Activated CD4-positive, CD25-positive, alpha-beta regulatory T cell treated with anti-CD3 and anti-CD28 coated beads, Interleukin-2, amount 50 U/mL, for 72 hours (primary cell): ENCODE measurements at places on chromosomes 6 and 20.
A peak's percentile ranks its signal among the peaks of the same experiment; 100 is the strongest.

DNA sequence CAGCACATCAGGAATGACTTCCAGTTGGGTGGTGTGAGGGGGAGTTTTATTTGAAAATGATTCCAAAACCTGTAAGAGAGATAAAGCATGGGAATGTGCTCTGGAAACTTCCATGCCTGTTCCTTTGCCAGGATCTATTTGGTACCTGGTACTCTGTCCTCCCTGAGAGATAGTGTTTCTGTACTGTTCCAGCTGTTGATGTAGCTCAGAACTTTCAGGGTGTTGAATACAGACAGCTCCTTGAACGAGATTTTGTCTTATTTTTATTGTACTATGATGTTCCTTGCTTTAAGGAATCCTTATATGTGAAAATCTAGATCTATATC, 148.7 kb upstream of the RIPOR2 start:
- DNase-seq, result no peak

DNA sequence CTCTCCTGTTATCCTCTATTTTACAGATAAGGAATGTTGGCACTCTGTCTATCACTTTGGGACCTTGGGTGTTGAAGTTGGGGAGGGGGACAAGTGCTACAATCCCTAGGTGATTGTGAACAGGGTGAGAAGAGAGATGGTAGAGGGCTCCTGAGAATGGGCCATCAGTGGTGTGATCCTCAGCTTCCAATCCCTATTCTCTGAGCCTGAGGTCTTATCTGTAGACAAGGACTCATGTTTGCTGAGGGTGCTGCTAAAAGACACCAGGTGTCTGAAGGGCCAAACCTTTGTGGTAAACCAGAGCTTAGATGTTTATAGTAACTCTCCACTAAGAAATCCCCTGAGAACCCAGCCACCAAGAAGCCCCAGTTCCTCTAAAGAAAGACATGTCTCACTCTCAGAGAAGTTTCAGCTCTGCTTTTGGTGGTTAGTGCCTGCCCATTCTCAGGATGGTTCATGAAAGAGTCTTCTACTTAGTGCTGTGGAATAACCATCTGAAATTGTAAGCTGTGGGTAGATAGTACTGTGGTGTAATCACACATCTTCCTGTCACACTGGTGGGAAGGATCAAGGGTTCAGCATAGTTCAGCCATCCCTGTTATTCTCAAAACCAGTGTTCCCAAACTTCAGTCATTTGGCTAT, 58.2 kb upstream of the IL20RA start:
- no peak for DNase-seq

- DNase-seq, result no peak
Observed at GRCh38 chr6:42251911-42252637, 34.4 kb upstream of the MRPS10 start.

DNA sequence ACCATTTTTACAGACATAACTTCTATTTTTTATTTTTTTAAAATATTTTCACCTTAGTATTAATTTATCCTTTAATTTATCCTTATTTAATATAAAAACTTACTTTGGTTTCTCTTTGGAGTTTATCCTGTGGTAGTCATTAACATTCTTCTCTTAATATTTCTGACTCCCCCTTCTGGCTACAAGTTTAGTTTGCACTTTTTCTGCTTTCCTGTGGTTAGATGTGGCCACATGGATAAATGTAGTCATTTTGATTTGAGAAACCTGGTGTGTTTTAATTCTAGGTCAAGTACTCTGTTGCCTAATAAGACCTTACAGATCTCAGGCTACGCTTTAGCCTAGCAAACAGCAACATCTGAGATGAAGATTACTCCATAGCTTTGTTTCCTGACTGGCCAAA, 1187.5 kb downstream of the HACE1 start:
- DNase-seq, result no peak

- DNase-seq, result no peak
Observed at GRCh38 chr20:49832632-49833327, 20.2 kb downstream of the SLC9A8 start.

DNA sequence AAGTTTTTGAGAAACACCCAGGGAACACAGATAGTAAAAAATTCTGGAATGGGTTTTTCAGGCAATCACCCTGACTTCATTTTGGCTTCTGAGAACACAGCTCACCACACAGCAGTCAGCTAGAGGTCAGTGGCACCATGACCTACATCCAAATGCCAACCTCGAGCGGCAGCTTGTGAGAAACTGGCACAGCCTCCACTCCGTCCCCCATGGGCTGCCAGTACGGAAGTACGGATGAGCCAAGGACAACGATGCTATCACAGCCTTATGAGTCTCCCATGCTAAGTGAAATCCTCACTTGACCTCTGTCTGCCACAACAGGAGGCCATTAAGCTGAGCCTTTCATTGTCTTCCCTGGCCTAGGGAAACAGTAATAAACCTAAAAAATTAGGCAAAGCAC, 32.0 kb downstream of the KIF16B start:
- no peak for DNase-seq

DNA sequence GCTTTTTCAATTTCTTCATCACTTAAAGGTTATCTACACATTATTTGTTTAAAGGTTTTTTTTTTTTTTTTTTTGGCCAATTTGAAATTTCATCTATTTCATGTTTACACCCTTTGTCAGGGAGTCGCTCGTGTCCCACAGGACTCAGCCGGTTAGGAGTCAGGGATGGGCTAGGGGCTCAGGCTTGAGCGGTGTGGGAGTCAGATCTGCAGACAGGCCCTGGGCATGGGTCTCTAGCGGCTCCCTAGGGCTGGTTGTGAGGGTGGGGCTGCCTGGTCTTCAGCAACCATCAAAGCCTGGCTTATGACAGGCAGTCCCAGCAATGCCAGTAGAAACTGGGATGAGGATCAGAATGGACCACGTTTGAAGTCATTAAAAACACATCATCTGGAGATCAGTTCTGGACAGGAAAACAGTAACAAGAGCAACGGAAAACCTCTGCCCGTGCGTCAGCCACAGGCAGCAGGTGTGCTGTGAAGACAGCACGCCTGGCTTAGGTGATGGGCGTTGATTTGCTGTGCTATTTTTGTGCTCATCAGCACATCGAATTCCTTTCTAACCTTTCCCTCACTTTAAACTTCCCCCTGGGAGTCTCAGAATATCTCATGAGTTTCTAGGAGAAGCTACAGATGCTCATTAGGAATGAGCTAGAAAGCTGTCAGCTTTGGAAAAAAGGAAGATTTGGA, 91.3 kb upstream of the MPC1 start:
- no peak for DNase-seq

DNA sequence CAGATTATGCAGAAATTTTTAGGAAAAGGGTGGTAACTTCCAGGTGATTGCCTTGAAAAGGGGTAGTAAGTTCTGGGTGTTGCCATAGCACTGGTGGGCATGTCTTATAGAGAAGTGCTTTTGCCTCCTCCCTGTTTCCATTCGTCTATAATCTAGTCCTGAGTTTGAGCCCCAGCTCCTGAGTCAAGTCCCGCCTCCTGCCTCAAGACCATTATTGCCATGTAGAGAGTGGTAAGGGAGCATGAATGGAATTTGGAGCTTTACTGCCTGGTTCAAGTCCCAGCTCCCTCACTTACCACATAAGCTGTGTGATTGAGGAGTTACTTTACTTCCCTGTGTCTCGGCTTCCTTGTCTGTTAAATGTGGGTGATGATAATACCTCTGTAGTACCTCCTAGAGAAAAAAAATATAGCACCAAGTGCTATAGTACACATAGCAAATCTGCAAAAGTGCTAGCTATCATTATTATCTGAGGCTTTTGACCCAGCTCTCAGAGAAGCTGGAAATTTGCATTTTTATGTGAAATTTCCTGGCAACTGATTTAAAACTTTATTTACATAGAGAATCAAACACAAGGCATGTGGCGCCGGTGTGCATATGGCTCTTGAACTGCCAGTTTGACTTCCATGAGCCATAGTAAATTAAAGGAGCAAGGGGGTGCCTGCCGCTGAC, 36.0 kb downstream of the TGM6 start:
- no peak for DNase-seq

- no peak for DNase-seq
Observed at GRCh38 chr6:135813401-135813800, 38.1 kb upstream of the PDE7B start.

GRCh38 chr20:60013296-60014139, 55.3 kb downstream of the CDH26 start:
- no peak for DNase-seq

GRCh38 chr6:107816818-107817217, 7.3 kb downstream of the SCML4 start:
- no peak for DNase-seq

DNA sequence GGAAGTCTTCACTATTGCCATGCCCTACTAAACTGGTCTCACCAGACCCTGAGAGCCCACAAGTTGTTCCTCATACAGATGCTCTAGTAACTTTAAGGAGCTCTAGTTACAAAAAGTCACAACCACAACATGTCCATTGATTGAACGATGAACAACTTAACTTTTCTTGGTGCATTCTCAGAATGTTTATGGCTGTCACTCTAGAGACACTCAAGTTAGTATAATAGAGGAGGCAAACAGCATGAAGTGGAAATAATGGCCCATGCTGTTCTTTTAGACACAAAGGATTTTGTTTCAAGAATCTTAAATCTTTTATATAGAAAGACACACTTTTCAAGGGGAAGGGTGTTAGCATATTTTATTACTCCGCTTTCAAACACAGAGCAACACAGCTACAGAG, 934.4 kb downstream of the HACE1 start:
- DNase-seq, result no peak

- DNase-seq, result no peak
Observed at GRCh38 chr6:56517155-56517745, 125.4 kb downstream of the DST start.

GRCh38 chr6:36873612-36874442, 776 bp downstream of the PPIL1 start:
- no peak for DNase-seq

- DNase-seq, result peak; percentile 66
Observed at GRCh38 chr6:156778454-156779205, 1.5 kb downstream of the ARID1B start.

DNA sequence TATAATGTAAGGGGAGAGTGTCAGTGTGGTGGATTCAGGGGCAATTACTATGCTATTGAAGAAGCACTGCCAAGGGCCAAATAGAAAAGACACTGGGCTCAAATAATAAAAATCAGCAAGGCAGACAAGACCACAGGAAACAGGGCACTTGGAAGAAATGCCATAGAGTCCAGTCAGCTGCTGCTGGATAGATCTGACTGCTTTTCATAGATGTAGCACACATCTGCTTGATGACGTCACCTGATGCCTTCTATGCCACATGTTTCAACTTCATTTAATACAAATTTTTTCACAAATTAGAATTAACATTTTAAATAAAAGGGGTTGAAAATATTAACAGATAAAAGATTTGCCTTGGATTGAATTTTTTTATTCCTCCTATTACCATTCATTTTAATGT, 23.9 kb upstream of the AHI1 start:
- no peak for DNase-seq

DNA sequence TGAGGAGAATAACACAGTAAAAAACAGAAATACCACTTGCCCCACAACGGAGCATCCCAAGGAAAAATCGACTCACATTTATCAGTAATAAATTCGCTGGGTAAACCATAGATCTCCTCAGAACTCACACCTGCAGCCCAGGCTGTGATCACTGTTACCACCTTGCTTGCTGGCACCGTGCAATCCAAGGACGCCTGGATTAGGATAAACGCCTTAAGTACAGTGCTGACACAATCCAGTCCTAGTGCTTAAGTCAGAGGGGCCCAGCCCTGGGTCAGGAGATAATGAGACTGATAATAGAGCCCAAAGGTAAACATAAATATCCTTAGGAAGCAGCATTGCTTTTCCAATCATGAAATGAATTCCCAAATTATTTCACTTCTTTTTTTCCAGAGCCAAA, 62.5 kb downstream of the EPB41L2 start:
- DNase-seq, result no peak

DNA sequence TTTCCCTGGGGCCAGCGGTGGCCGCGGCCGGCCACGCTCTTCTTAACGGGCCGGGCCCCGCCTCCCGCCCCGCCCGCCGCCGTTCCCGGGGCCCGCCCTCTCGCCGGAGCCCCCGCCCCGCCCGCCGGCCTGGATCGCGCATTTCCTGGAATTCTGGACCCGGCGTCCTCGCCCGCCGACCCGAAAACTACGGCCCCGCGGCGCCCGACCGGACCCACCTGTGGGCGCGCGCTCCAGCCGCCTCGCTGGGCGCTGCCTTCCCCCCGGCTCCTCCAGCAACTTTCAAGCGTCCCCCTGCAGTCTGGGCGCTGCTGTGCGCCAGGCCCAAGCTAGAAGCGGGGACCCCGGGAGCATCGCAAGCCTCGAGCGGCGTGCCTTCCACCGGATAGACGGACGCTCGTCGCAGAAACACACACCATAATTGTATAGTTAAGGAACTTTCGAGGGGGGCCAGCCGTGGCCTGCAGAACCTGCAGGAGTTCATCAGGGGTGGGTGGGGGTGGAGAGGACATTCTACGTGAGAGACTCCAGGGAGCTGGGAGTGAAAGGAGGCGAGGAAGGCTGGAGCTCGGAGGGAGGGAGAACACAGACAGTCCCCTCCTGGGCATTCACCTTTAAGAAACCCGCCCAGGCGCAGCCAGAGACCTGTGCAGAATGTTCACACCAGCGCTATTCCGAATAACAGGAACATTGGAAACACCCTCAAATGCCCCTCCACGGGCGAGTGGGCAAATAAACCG, at the start of gene ADA:
ADA (minus strand) TSS at position 16 of the 740 bp plus-strand sequence. CDS start 92 bp downstream, outside the sequence.
- DNase-seq, result peak; percentile 54

DNA sequence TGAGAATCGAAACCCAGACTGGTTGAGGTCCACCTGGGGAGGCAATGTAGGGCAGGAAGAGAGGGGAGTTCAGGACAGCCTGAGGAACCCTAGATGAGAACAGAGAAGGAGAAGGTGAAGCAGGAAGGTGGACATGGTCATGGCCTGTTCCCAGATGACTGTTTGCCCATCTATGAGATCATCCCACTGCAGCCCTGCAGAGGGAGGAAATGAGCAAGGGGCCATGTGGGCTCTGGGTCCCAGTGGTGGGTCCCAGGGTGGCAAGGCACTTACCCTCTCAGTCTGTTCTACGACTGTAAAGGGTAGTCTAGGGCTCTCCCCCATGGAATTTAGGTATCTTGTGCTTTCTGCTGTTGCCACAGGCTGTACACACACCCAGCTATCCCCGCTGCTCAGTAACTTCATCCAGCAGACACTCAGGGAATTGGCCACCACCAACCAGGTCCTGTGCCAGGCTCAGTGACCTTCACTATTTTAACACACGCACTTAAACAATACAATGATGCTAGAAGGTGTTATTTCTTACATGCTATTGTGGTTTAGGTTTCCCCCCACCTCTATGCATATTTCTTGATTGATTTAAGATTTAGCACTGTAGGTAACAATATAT, 89.8 kb downstream of the TOX2 start:
- no peak for DNase-seq

- DNase-seq, result no peak
Observed at GRCh38 chr6:165231177-165231576, 78.2 kb downstream of the C6orf118 start.
